ENCODE measurements at places on chromosomes 7 and 10.
A peak's percentile ranks its signal among the peaks of the same experiment; 100 is the strongest.

GRCh38 chr7:69912846-69913245, 314.6 kb downstream of the AUTS2 start:
- no peak for DNase-seq

GRCh38 chr7:134875867-134876266, 96.4 kb downstream of the CALD1 start:
- DNase-seq: no peak

DNA sequence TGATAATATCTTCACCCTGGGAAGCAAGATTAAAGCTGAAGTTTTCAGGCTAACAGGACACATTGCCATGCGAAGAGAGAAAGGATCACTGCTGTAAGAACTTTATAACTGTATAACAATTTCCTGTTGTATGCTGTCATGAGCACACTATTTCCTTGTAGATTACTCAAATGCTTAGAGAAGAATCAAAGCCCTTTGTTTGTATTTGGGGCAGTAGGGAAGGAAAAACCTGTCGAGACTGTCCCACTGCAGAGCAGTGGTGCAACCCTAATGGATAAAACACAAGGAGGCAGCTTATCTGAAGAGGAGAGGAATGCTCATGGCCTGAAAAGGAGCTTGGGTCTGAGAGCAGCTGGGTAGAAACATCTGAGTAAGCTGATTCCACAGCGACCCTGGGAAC, 327.7 kb upstream of the NPSR1 start:
- DNase-seq: no peak

GRCh38 chr7:18445916-18446520, 49.5 kb upstream of the HDAC9 start:
- DNase-seq: no peak

DNA sequence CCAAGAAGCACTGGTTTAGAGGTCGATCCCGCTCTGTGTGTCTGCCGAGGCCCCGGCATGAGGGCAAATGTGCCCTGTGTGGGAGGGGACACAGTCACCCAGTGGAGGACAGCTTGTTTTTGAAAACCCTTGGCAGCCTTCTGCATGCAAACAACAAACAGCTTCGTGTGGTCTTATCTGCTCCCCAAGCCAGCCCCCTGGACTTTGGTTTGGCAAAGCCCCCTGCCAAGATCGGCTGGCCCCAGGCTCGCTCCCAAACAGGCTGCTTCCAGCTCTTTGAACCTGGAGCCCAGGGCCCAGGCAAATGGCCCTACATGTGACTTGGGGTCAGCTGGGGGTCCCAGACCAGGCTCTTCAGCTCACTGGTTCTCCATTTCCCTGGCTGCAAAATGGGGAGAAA, 2.9 kb downstream of the ELN start:
- no peak for DNase-seq

DNA sequence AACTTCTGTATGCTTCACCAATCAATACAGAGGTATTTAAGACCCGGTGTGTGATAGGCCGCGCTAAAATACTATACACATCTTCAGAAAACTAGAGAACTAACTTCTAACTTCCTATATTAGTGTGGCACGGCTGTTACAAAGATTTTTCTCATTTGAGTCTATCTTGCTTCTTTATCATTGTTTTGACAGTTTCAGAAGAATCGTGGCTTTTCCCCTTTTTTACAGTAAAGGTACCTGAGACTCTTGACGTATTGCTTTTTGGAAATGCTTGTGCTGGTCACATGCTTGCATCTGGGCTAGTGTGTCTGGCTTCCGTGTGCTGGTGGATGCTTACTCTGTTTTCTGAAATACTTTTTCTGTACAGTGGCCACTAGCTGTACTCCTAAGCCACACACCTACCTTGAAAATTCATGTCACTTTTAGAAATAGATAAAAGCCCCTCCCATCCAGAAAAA, 12.7 kb downstream of the IKZF1 start:
- DNase-seq: peak; percentile 56

GRCh38 chr7:64509583-64509982, 53.3 kb downstream of the ZNF680 start:
- no peak for DNase-seq

GRCh38 chr7:80882213-80882801, 36.5 kb downstream of the SEMA3C start:
- no peak for DNase-seq

DNA sequence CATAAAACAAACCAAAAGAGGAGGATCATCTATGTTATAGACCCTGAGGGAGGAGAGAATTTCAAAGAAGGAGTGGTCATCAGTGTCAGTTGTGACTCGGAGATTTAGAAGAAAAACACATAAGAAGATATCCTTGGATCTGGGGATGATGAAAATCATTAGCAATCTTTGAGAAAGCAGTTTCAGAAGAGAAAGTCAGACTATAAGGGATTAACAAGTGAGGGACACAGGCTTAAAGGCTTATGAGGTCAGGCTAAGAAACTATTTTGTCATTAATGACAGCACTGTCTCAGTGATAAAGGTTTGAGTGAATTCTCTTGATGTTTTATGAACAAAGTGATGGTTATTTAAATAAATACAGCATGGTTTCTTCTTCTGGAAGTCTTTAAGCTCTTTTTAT, 6.1 kb upstream of the GPR85 start:
- DNase-seq: no peak

GRCh38 chr7:128270826-128271272, 29.8 kb downstream of the LEP start:
- DNase-seq: no peak

DNA sequence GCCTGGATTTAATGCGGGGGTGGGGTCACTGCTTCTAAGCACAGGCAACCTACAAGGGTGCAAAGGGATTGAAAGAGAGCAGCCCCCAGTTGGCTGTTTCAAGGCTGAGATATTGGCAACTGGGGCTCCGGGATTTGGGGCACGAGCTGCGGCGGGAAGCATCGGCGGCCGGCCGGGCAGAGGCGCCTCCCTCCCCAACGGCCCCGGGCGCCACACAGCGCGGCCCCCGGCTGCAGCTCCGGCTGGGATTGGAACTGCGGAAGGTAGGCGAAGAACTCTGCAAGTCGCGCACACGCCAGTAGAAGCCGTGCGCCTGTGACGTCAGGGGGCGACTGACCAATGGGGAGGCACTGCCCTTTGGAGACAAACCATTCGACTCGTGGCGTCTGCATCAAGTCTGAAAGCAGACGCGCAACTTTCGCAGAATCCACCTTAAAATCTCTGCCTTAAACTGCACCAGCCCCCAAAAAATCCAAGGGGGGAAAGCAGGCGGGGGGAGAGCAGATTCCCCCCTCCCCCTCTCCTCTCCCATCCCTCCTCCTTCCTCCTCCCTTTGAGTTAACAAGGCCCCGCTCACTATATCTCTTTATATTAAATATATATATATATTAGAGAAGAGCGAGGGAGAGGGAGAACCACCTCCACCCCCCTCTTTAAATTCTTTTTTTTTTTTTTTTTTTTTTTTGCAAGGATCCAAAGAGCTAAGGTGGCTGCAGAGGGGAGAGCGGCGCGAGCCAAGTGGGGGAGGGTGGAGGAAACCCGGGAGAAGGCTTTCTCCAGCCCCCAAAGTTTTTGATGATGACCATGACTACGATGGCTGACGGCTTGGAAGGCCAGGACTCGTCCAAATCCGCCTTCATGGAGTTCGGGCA, at the start of gene DLX6:
Gene DLX6, plus strand, starts transcription at position 371 of the 872 bp plus-strand sequence. Its CDS starts 425 bp downstream, at position 796.
- no peak for DNase-seq

- DNase-seq: no peak
Observed at GRCh38 chr10:93113042-93113441, 39.3 kb downstream of the CYP26A1 start.

GRCh38 chr7:16080131-16080530, 341.2 kb downstream of the CRPPA start:
- DNase-seq: no peak

All from GM10248 (cell line).